ENCODE measurements at places on chromosomes 1 and 21.
A peak's percentile ranks its signal among the peaks of the same experiment; 100 is the strongest.

DNA sequence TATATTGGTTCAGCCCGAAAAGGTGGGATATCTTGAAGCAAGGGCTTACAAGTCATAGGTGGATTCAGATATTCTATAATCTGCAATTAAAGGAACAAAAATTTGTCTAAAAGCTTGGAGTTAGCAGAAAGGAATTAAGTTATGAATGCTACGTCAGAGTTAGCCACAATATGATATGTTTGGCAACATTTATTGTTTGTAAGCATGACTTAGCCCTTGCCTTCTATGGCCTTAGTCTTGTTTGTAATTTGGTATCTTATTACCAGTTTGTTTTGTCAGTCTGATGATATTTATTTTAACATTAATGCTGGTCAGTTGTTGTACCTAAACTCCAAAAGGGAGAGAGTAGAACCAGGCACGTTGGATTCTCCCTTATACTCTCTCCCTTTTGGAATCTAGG, 43.1 kb upstream of the SUCO start:
- DNase-seq = no peak

DNA sequence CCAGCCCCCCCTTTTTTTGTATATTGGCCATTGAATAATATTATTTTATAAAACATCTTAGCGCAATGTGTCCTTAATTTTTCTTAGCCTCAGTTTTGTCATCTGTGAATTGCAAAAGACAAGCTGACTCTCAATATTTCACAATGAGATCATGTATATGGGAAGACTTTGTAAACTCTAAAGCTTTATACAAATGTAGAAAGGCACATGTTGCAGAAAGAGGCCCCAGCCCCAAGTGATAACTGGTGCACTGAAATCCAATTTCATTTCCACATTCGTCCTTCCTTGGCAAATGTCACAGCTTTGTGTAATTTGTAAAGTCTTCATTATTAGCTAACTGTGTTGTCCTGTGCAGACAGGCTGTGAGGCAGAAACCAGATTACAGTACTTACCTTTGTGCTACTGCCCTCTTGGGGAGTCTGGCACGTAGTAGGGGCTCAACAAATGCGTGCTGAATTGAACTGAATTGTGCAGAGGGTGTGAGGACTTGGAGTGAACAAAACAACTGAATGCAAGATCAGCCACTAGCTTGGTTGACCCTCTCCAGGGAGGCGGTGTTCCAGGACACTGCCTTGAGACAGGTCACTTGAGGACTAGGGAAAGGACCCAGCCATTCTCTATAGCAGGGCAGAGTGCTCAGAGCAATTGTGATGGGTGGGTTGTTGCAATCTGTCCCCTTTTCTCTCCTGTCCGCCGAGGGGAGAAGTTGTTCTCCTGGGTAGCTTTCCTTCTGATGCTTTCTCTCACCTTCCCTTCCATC, 74.6 kb downstream of the LMO4 start:
- DNase-seq = no peak

DNA sequence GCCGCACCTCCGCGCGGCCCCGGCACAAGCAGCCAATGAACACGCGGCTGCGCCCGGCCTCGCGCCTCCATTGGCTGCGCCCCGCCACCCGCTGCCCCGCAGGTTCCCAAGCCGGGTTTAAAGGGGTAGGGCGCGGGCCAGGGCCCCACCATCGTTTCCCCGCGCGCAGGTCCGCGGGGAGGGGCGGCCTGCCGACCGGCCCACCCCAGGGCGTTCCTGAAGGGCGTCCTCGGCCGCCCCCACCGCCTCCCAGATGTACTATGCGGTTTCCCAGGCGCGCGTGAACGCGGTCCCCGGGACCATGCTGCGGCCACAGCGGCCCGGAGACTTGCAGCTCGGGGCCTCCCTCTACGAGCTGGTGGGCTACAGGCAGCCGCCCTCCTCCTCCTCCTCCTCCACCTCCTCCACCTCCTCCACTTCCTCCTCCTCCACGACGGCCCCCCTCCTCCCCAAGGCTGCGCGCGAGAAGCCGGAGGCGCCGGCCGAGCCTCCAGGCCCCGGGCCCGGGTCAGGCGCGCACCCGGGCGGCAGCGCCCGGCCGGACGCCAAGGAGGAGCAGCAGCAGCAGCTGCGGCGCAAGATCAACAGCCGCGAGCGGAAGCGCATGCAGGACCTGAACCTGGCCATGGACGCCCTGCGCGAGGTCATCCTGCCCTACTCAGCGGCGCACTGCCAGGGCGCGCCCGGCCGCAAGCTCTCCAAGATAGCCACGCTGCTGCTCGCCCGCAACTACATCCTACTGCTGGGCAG, at the start of gene OLIG1:
Gene OLIG1 (plus strand): TSS at position 148 of the 750 bp plus-strand sequence. CDS start 106 bp downstream, at position 254.
- DNase-seq = no peak

- DNase-seq = no peak
Measured at GRCh38 chr1:67564193-67564592, 120.8 kb upstream of the GADD45A start.

DNA sequence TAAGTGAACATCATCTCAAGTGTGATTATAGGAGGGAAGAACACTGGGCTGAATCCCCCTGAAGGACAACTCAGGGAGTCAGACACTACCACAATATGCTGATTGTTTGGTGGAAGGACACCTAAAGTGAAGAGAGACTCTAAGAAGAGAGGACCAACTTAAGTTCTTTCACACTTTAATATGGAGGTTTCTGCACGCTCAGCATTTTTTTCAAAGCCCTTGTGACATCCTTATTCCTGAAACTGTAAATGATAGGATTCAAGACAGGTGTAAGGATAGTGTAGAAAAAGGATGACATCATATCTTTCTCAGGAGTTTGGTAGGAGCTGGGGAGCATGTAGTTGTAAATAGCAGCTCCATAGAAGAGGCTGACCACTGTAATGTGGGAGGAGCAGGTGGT, 4.8 kb downstream of the OR2T10 start:
- DNase-seq = no peak

- DNase-seq = no peak
Measured at GRCh38 chr21:9758888-9759287, 762.5 kb upstream of the TPTE start.

DNA sequence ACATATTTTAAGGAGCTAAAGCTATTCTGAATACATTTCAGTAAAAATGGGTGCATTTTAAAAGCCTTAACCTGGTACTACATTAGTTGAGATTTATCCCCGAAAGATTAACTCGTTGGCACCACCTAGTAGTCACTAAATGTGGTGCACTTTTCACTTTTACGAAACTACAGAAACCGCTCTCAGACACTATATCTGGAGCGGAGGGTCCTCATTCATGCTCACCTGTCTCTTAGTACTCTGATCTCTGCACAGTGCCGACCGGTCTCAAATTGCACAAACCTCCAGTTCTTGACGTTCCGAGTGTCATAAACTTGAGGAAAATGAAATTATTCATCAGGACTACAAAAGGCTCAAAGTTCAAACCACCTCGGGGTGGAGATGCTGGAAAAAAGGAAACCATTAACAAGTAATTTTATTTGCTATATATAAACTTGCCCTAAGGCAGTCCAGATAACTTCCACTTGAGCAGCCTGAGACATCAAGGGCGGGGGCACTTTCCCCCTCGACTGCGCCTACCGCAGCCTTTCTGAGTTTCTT, 722 bp downstream of the LZIC start:
- peak; percentile 16 for DNase-seq

- DNase-seq = no peak
Measured at GRCh38 chr21:18832950-18833349, 429.4 kb upstream of the TMPRSS15 start.

GRCh38 chr1:180167021-180167701, 12.5 kb downstream of the QSOX1 start:
- DNase-seq = no peak

GRCh38 chr1:110233861-110234260, 23.7 kb downstream of the KCNC4 start:
- DNase-seq = no peak

DNA sequence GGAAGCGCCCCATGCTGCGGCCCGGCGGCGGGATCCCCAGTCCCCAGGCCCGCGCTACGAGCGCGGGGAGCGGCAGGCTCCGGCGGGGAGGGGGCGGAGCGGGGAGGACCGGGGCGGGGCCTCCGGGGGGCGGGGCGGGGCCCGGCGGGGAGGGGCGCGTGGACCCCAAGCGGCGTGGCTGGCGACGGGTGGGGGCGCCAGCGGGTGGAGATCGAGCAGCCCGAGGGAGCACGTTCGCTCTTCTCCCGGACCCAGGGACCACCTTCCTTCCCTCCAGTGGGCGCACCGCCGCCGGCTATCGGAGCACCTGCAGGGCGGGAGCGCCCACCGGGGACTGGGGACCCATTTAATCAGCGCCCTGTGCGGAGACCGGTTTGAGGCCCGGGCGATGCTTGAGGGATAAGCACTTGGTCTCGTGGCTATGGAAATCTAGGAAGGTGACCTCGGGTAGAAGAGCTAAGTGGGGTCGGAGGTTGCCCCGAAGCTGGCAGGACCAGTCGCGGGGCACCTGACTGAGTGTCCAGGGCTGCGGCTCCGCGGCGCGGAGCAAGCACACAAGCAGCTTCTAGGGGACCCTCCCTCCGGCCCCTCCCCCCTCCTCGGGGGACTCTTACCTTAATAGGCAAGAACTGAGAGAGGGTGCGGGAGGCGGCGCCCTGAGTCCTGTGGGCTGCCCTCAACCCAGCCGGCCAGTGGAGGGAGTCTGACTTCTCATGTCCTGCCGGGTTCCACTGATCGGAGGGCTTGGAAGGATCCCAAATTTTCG, at the start of gene TSPAN2:
Gene TSPAN2 (minus strand): TSS at position 84 of the 766 bp plus-strand sequence. CDS start 71 bp downstream, at position 13.
- DNase-seq = no peak

GRCh38 chr1:23787701-23788100, 3.2 kb upstream of the LYPLA2 start:
- DNase-seq = no peak

- no peak for DNase-seq
Measured at GRCh38 chr1:99595041-99595440, 50.9 kb upstream of the PALMD start.

DNA sequence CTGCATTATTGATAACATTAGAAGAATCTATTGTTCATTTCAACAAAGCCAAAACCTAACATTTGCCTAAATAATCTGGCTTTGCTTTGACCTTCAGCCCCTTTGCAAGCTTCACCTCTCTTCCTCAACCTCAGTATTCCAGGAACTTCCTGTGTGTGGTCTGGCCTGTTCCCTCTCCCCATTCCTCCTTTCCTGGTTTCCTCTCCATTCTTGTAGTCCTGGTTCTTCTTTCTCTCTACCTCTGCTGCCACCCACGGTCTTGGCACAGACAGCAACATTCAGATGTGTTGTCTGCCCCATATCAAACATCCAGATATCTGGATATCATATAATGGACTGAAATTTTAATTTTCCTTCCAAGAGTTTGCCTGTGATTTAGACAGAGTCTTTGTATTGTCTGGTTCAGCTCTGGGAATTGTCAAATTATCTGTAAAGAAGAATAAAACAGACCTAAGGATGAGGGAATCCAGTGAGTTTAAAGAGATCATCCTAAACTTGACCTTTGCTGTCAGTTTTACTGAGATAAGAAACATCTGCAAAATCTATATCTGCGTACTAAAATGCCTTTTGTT, 148.1 kb upstream of the KCTD3 start:
- no peak for DNase-seq

GRCh38 chr1:223513309-223513708, 120.1 kb downstream of the CCDC185 start:
- DNase-seq = no peak

- no peak for DNase-seq
Measured at GRCh38 chr1:100308777-100309176, 42.8 kb downstream of the RTCA start.

GRCh38 chr1:243605604-243606003, 244.4 kb downstream of the AKT3 start:
- DNase-seq = no peak

GRCh38 chr1:109361649-109362048, 36.1 kb downstream of the SORT1 start:
- DNase-seq = no peak

DNA sequence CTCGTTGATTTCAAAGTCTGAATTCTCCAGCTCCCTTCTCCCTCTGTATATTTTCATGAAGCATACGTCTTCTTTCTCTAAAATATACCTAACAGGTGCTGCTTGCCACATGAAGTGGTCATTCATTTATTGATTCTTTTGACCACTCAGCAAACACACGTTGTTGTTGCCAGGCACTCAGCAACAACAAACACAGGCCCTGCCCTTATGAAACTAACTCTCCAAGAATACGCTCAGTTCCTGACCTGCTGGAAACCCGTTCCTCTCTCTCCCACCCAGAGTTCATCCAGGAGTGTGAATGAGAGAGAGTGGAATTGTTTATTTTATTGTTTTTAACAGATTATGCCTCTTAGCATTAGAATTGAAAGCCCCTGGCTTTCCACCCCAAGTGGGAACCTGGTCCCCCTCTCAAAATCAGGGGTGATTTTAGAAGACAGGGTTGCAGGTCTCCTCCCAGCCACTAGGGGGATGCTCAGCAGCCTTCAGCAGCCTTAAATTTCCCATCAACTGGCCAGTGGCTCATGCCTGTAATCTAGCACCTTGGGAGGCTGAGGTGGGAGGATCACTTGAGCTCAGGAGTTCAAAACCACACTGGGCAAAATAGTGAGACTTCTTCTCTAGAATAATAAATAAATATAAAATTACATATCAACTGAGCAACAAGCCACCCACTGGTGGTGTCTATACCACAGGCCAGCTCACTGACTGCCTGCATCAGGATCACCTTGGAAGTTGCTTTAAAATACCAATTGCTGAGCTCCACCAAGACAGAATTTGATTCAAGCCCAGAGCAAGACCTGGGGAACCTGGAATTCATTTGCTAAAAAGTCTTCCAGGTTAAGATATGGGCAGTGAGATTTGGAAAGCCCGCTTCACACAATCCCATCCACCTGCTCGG, 181.0 kb upstream of the KLHDC7A start:
- no peak for DNase-seq

DNA sequence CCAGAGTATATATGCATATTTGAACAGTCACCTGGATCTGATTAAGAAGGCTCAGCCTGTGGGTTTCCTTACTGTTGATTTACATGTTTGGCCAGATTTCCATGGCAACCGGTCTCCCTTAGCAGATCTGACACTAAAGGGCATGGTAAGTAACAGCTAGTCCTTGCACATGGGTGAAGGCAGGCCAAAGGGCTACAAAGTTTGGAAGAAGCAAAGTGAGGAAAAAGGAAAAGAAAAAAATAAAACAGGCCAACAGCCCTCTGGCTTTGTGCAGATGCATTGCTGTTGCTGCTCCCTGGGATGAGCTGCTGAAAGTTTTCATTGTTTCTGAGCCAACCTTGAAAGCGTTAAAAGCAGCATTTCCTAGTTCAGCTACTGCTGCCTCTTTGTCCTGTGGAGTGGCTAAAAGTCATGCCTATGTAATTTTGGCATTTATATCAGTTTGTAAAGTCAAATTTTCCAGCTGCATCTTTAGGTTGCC, 176.5 kb upstream of the HOOK1 start:
- peak; percentile 15 for DNase-seq

DNA sequence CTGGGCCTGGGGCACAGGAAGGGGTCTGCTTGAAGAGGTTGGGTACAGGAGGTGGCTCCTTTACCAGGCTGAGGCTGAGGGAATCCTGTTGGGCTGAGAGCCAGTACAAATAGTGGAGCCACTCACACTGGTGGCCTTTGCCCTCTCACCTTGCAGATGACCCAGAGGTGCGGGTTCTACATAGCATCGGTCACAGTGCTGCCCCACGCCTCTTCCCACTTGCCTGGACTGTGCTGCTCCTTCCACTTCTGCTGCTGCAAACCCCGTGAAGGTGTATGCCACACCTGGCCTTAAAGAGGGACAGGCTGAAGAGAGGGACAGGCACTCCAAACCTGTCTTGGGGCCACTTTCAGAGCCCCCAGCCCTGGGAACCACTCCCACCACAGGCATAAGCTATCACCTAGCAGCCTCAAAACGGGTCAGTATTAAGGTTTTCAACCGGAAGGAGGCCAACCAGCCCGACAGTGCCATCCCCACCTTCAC, 1.8 kb upstream of the SLC50A1 start:
- DNase-seq = no peak

- no peak for DNase-seq
Measured at GRCh38 chr1:89832496-89833127, 11.8 kb downstream of the LRRC8D start.
